Eye (tissue), 1 donor: ENCODE measurements at places on chromosomes 3 and 15.

GRCh38 chr3:189260556-189261493 lies 89.1 kb downstream of the TPRG1 start:
- no peak for DNase-seq

DNA sequence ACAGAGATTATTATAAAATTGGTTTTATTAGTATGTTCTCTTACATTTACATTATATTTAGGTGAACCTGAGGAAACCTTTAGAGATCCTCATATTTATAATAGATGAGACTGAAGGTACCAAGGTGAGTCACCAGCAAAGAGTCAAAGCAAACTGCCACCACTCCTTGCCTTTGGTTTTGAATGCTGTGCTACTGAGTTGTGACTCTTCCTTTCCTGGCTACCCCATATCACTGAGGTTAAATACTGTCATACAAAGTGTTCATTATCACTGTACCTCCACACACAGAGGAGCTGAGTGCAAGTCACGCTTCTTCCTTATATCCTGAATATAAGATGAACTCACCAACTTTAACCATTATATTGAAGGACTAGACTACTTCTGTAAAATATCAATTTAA lies 168.2 kb downstream of the CBLB start:
- DNase-seq = no peak

DNA sequence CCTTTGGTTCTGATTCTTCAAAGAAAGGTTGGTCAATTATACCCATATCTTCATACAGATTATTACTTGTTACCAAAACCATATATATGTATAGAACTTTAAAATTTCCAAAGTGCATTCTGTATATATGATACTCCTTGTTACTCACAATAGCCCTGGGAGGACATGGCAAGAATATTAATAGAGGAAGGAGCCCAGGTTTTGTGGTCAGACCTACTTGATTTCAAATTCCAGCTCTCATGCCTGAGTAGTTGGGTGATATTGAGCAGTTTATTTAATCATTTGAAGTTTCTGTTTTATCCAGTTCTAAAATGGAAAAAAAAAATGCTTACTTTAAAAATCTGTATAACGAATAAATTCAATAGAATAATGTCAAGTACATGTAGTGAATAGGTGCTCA lies 2.5 kb downstream of the IL1RAP start:
- DNase-seq = no peak

GRCh38 chr3:70064194-70064779 lies 64.8 kb downstream of the SAMMSON start:
- DNase-seq = peak; percentile 86
